GM12891 (cell line): ENCODE measurements at places on chromosomes 5 and 9.

- DNase-seq: no peak
Measured at GRCh38 chr9:82538634-82539033, 524.3 kb downstream of the RASEF start.

DNA sequence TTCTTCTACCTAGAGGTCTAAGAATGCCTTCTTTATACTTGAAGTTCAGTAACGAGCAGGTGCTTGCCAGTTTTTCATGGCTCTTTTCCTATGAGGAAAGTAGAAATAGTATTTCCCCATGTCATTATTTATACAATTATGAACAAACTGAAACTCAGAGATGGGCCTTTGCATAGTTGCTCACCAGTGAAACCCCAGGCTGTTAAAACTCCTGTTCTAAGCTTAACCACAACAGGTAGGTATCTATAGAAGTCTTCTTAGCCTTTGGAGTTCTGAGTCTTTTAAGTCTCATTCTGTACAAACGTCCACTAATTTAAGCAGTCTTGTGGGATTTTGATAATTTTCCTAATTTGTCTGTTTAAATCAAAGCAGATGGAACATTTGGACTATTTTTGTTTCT is 90.1 kb downstream of the STARD4 start:
- peak; percentile 6 for DNase-seq

DNA sequence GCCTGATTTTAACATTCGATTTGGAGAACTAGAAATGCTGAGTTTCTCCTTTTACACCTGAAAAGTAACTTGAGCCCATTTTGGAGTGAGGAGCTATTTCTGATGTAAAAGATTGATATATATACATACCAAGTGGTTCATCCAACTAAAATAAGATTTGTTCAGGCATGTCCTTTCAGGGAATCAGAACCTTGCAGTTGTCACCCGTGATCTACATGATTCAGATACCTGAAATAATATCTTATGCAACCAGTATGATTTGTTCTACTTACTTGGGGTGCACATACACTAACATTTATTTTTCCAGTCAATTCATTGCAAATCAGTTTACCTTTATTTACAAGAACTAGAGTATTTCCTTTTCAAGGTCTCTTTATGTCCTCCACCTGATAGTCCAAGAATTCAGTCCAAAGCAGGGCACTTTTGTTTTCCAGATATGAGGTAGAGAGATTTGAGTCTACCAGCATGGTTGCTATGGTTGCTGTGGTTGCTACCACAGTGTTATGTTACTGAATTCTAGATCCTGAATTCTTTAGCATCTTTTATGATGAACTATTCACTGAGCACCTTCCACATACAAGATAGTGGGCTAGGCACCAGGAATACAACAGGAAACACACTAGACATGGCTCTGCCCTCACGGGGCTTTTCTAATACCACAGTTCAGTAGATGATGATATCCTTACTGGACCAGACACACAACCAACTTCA is 49.3 kb downstream of the CCL28 start:
- DNase-seq: no peak

DNA sequence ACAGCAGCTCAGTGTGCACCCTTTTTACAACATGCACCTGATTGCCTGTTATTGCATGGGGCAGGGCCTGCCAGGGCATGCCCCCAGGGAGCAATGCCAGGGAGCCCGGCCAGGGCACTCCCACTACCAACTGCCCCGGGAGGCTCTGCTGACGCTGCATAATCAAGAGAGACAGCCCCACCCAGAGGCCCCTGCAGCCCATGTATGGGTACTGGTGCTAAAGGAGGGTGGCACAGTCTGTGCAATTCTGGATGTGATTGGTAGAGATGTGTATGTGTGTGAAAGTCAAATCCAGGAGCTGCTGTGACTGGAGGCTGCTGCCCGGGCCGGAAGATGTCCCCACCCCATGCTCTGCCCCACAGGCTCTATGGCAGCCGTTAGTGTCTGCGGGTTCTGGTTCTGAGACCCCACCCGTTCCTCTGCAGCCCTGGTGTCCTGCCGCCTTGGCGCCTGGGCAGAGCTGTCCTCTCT is 3.9 kb upstream of the NEURL1B start:
- DNase-seq: no peak

GRCh38 chr9:93582115-93582514 is 5.7 kb downstream of the PHF2 start:
- no peak for DNase-seq

- no peak for DNase-seq
Measured at GRCh38 chr9:125991886-125992529, 244.8 kb downstream of the PBX3 start.

GRCh38 chr5:146461319-146461718 is 14.2 kb downstream of the TCERG1 start:
- no peak for DNase-seq

DNA sequence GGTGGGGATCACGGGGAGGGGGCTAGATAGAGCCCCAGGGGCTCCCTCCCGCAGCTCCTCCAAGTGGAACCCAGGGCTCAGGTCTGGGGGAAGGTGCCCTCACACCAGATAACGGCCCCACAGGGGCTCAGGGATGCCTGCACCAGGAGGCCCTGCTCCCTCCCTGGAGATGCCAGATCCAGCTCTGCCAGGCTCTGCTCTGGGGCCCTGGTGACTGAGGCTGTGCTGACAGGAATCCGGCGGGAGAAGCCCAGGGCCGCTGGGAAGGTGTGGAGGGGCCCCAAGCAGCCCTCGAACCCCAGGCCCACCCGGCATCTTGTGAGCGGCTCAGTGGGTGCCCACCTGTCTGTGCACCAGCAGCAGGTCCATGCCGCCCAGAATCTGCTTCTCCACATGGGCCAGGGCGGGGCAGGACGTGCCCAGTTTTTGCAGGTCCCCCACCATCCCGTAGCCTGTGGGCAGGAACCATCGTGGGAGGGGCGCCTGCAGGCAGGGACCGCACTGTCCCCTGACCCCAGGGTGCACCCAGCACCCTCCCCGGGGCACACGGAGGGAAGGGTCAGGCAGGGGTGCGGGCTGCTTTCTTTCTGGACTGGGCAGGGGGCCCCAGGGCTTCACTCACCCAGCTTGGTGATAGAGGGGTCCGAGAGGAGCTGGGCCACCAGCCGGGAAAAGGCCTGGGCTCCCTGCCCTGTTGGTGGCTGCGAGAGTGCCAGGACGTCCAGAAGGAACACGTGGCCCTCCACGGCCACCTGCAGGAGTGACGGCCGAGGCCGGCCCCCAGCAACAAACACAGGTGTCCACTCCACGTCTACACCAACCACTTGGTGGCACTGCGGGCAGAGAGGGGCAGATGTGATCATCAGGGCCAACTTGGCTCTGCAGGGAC is 48.9 kb upstream of the NRARP start:
- DNase-seq: no peak

DNA sequence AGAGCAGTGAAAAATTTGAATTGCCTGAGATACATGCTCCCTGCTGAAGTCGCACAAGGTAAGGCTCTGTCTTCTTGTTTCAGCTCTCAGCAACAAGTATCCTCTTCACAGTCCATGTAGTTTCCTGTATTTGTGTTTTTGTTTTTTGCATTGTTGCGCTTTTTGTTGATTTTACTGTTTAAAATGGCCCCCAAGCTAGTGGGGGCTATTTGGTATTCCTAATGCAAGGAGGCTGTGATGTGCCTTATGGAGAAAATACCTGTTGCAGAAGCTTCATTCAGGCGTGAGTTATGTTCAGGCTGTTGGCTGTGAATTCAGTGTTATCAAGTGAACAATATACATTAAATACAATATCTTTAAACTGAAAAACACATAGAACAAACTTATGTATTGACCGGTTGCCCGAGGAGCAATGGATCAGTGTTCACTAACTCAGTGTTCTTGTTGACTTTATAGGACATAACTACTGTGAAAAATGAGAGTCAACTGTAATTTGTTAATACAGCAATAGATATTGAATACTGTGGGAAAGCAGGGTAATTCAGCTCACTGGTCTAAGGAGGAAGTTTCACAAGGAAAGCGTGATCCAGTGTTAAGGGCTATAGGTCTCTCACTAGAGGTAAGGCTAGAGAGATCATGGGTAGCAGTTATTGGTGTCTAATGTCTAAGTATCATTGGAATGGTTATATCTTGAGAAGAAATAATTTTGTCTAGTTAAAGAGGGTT is 150.5 kb downstream of the GCNT1 start:
- no peak for DNase-seq

- no peak for DNase-seq
Measured at GRCh38 chr5:169880012-169880663, 100.2 kb downstream of the INSYN2B start.

- DNase-seq: no peak
Measured at GRCh38 chr5:123371575-123372179, 51.5 kb downstream of the CEP120 start.

- no peak for DNase-seq
Measured at GRCh38 chr5:127961763-127962145, 121.8 kb upstream of the SLC12A2 start.

- no peak for DNase-seq
Measured at GRCh38 chr5:180113660-180114303, 42.2 kb upstream of the RNF130 start.

GRCh38 chr5:3092664-3093063 is 341.2 kb upstream of the IRX2 start:
- DNase-seq: no peak

DNA sequence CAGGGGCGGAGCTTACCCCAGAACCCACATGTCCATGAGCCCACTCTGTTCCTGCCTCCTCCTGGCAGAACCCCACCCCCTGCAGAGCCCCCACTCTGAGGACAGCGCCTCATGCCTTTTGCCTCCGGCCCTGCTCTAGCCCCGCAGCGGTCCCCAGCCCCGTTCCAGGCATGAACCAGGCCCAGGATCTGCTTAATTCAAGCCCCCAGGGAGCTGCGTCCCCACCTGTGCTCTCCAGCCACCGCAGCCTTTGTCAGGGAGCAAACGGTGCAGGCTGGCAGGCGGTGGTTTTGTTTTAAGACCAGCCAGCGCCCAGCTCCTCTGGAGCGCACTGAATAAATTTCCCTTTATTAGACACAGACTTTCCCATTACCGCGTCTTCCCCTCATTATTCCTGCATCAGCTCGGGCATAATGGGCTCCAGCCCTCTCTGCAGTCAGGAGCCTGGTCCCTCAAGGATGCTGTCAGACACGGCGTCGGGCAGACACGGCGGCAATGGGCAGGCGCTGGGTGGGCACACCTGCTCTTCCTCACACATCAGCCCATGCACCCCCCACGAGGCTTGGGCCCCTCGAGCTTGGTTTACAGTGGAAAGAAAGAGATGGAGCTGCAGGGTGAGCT is 137.6 kb downstream of the OLFM1 start:
- DNase-seq: no peak

GRCh38 chr5:74643111-74643562 is 2.6 kb upstream of the ENC1 start:
- no peak for DNase-seq

- peak; percentile 19 for DNase-seq
Measured at GRCh38 chr9:111896942-111897600, 457 bp downstream of the UGCG start.

- DNase-seq: peak; percentile 22
Measured at GRCh38 chr9:81686614-81687520, 2.5 kb downstream of the TLE1 start.

DNA sequence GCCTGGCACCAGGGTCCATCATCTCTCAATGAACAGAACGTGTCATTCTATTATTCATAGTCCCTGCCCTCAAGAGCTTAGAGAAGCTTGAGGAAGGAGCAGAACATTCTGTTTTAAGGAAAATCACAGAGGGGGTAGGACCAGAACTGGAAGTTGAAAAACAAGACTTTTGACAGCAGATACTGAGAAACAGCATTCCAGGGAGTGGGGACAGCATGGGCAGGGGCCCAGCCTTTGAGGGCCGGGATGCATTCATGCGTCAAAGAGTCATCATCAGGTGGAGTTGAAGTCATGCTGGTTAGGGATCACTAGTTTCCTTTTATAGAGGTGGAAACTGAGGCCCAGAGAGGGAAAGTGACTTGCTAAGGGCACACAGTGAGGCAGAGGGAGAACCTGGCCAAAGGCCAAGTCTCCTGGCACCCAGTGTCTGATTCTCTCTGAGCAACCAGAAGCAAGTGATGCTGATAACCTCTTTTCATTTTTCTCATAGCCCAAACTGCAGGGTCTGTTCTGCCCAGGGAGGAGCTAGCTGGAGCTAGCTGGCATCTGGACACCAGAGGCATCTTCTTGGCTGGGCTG is 41.5 kb upstream of the STXBP1 start:
- DNase-seq: no peak

DNA sequence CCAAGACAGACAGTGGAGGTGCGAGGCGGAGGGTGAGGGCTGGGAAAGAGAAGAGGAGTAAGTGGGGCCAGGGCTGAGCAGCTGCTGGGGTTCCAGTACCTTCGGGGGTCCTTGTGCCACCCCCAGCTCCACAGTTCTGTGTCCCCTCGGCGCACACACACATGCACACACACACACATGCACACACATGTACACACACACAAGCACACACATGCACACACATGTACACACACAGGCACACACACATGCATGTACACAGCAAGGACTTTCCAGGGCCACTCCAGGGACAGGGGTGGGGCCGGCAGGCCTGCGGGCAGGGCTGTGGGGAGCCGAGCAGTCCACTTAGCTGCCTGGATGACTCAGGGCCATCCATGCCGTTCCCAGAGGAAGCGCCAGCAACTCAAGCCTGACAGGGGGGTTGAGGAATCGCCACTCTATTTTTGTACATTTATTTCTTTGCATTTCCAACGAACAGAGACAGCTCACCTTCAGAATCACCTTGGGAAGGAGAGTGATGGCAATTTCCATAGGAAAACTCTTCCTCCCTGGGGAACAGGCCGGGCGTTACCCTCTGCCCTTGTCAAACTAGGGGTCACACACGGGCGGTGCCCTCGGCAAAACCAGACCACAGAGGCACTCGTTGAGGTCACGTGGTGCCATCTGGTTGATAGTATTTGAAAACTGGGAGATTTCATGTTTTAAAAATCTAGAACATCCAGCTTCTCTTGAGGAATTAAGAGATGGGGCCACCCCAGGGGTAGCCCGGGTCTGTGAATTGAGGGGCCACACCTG is 135.7 kb downstream of the ADAMTS2 start:
- no peak for DNase-seq

GRCh38 chr5:76625087-76625815 is 2.0 kb upstream of the F2RL2 start:
- no peak for DNase-seq

- DNase-seq: no peak
Measured at GRCh38 chr9:109312783-109313182, 8.1 kb downstream of the EPB41L4B start.

DNA sequence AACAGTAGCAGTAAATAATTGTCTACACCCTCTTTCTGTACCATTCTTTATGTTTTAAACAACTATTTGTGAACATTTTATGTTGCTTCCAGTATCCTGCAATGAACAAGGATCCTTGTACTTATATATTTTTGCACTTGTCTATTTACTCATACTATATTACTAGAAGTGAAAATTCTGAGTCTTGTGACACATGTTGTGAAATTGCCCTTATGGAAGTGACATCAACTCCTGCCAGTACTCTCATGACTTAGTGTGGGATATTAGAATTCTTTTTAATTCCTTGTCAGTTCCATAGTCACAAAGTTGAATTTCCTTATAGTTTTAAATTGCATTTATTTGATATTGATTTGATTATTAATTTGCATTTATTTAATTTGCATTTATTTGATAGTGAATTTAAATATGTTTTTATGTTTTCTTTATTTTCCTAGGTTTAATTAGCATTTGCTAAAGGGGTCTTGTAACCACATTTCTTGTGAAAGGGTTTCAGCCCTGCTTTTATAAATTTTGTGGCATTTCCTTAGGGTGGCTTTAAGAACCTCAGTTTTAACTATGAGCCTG is 27.7 kb downstream of the PARP8 start:
- DNase-seq: no peak
